Stimulated activated naive CD8-positive, alpha-beta T cell treated with anti-CD3 and anti-CD28 coated beads, Interleukin-15, Interleukin-2, amounts not matched to agents 100 U/mL and 50 U/mL, for 24 hours (primary cell): ENCODE measurements at places on chromosomes 1 and 21.

DNA sequence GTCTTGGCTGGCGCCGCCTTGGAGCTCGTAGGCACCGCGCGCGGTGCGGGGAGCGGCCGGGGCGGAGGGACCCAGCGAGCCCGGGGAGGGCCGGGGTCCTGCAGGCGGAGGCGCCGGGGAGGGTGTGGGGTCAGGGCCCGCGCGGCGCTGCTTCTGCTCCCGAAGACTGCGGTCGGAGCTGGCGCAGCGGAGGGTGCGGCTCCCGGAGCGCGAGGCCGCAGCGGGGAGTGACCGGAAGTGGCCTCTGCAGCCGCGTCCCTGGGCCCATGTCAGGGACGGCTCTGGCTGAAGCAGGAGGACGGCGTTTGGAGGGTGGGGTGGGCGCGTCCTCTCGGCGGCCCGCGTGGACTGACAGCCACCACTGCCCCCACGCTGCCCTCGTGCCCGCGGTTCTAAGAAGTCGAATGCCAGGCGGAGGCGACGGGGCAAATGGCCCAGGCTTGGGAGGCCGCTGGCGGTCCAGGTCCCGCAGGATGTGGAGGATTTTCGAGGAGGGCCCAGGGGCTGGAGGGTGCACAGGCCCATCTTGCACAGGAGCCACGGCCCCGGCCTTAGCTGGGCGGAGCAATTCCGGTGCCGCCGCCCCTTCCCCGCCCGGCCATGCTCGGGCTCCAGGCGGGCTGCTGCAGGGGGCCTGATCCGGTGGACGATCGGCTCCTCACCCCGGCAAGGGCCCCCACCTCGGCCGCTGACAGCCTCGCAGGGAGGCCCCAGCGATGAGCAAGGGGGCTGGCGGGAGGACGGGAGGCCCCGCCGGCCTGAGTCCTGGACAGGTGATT, 7.7 kb upstream of the ZNF669 start:
- DNase-seq: no peak

- no peak for DNase-seq
Measured at GRCh38 chr1:115809847-115810246, 31.1 kb downstream of the NHLH2 start.

DNA sequence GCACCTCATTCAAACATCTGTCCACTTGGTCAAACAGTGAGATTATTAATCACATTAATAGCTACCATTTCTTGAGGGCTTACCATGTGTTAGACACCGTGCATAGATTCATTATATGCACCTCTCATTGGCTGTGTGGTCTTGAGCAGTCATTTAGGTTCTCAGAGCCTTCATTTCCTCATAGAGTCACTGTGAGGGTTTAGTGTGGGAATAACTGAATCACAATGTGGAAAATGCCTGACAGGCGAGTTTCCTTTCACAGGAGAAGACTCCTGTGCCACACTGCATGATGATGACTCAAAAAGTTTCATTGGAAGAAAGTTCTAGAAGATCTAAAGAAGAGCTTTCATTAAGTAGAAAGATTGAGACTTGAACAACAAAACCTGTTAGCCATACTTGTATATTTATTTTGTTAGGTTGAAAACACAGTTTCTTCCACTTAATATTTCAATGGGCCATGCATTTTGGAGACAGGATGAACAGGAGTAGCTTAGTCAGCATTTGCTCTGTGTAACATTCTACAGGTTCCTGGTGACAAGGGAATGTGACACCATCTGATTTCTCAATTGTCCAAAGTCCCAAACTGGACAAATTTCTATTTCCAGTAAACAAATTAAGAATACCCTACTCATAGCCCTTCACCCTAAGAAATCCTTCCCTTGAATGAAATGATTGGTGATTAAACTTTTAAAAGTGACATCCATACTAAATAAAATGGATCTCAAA, 45.7 kb downstream of the FYB2 start:
- no peak for DNase-seq

DNA sequence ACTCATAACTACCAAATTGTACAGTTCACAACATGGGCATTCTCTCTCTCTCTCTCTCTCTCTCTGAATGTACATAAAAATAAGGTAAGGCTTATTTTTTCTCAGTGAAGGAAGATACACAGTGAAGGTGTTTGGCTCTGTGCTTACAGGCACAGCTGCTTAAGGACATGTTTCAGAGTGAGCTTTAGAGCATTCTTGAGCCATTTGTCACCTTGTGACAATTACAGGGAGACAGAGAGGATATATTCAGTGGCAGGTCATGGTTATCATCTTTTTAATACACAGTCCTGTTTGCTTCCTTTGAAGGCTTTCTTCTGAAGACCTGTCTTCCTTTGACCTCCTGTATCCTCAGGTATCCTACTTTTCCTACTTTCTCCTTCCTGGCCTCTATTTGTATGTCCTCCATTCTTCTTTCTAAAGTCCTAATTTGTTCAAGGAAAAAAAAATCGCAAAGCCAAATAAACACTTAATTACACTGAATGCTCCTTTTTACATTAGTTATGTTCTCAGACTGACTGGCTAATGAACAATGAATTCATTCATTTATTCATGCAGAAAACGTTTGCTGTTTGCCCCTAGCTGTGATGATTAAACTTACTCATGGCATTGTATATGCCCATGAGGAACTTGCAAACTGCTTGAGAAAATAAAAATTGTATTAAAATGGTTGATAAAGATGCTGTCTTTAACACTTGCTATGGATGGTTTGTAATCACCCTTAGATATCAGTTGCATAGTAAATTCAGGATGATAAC, 33.4 kb downstream of the HSD17B7 start:
- DNase-seq: no peak

- no peak for DNase-seq
Measured at GRCh38 chr21:33348706-33349105, 23.9 kb downstream of the IFNAR1 start.

GRCh38 chr1:78619446-78619802, 824 bp upstream of the IFI44L start:
- no peak for DNase-seq

DNA sequence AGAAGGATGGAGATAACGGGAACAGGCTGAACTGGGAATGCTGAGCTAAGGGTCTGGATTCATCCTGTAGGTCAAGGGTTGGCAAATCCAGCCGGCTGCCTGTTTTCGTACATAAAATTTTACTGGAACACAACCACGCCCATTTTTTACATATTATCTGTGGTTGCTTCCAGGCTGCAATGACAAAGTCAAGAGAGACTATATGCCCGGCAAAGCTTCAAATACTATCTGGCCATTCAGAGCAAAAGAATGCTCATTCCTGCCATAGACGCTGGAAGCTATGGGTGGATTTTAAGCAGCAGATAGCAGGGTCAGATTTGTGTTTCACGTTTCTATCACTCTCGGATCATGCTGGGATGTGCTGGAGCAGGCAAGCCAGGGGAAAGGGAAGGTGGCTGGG, 137.9 kb upstream of the EDN2 start:
- DNase-seq: no peak

GRCh38 chr21:39117440-39117970, 65.7 kb downstream of the PSMG1 start:
- no peak for DNase-seq

- no peak for DNase-seq
Measured at GRCh38 chr1:55425310-55425930, 210.3 kb upstream of the USP24 start.

GRCh38 chr1:172630056-172630818, 28.7 kb upstream of the FASLG start:
- DNase-seq: no peak

DNA sequence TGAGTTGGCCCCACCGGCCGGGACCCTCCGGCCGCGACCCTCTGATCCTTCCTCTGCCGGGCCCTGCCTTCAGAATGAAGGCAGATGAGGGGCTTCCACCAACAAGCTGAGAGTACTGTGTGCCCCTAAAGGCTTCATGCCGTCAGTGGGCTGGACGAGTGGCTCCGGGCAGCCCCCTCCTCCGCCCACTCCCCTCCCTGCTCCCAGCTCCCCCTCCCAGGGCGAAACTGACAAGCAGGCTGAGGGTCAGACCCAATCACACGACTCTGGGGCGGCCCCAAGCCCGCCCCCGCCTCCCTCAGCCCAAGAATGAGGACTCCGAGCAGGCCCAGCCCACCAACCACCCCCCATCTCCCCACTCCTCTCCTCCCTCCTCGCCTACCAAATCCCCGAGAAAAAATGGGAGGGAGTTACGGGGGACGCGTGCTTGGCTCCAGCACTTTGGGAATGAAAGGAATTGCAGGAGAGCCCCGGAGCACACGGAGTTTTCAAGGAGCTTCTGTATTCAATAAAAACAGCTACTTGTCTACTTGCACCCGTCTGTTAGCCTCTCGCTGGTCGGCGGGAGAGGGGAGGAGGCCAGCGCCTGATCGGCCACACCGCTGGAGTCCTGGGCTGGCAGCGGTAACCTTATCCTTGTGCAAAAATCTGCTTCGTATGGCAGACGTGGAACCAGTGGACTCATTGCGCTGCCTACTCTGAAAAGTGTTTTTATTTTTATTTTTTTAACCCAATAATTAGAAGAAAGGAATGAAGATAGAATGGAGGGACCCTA, at the start of gene COL11A1:
COL11A1 (minus strand) TSS at position 147 of the 775 bp plus-strand sequence. CDS start 344 bp downstream, outside the sequence.
- DNase-seq: no peak

GRCh38 chr1:93692983-93693591, 11.4 kb upstream of the BCAR3 start:
- peak; percentile 60 for DNase-seq
